ENCODE measurements at places on chromosomes 7 and 10.

GRCh38 chr10:76213876-76214275 is 782.5 kb downstream of the LRMDA start:
- no peak overlapping the region for H3K4me3 ChIP-seq
- H3K36me3 ChIP-seq, result no peaks in the 10 kb centered on the region
- no peaks in the 10 kb centered on the region for H3K27me3 ChIP-seq
- H3K4me1 ChIP-seq, result no peaks in the 10 kb centered on the region
- H3K27ac ChIP-seq, result no peak overlapping the region

- peaks cover 29% of the 10 kb centered on the region for H3K36me3 ChIP-seq
- DNase-seq, result no peak
- H3K4me3 ChIP-seq, result no peak overlapping the region
- H3K4me1 ChIP-seq, result no peaks in the 10 kb centered on the region
Measured at GRCh38 chr7:5231811-5232484, 41.9 kb downstream of the WIPI2 start.

DNA sequence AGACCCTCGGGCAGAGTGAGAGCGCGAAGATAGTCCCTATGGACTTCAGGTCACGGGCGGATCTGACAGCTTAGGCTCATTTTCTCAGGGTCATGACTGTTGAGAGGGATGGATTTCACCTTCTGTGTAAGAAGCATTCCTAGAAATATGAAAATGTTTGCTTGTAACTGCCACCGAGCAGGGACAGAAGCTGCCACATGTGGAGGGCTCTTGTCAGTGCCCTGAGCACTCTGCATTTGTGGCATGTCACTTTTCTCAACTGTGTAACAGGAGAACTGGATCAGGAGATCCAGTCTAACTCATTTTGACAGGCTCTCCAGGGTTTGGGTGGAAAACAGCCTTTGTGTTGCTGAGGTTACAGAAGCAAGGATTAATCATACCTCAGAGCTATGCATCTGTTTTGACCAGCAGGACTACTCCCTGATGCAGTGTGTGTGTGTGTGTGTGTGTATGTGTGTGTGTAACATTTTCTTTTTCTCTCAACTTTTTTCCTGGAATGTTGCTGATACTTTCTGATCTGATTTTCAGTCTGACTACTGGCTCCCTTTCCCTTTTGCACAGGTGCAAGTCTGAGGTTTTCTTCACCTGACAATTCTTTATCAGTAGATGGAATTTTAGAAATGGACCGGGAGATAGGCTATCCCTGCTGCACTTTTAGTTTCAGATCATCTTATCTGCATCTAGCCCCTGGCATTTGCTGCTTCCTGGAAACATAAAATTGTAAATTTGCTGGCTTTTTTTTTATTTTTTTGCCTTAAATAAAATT is 183.3 kb downstream of the STK31 start:
- DNase-seq, result no peak
- no peaks in the 10 kb centered on the region for H3K27me3 ChIP-seq
- H3K36me3 ChIP-seq, result no peaks in the 10 kb centered on the region
- no peaks in the 10 kb centered on the region for H3K4me1 ChIP-seq

DNA sequence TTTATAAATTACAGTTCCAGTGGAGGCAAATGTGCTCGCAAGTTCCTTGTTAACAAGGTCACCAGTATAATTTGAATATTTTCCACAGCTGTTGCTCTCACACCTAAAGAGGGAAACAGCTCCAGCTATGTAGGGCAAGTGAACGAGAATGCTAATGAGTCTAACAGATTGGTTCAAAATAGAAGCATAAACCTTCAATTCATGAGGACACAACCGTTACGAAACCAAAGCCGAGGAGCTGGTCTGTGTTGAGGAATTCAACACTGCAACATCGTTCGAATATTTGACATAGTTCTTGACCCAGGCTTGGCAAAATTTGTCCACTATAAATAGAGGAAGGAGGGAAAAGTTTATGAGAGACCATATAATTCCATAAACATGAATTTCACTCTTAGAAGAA is 161.3 kb downstream of the KLF6 start:
- H3K4me1 ChIP-seq, result no peaks in the 10 kb centered on the region
- no peak for DNase-seq
- no peaks in the 10 kb centered on the region for H3K27me3 ChIP-seq

GRCh38 chr7:109127145-109127544 is 557.5 kb downstream of the DNAJB9 start:
- H3K4me1 ChIP-seq, result no peaks in the 10 kb centered on the region
- H3K36me3 ChIP-seq, result no peaks in the 10 kb centered on the region
- no peaks in the 10 kb centered on the region for H3K27me3 ChIP-seq

Measured in colonic mucosa (tissue), 4 donors.